ENCODE measurements at places on chromosomes 11 and 22.

- DNase-seq, result no peak
Measured at GRCh38 chr11:57659669-57660068, 2.1 kb downstream of the CLP1 start.

DNA sequence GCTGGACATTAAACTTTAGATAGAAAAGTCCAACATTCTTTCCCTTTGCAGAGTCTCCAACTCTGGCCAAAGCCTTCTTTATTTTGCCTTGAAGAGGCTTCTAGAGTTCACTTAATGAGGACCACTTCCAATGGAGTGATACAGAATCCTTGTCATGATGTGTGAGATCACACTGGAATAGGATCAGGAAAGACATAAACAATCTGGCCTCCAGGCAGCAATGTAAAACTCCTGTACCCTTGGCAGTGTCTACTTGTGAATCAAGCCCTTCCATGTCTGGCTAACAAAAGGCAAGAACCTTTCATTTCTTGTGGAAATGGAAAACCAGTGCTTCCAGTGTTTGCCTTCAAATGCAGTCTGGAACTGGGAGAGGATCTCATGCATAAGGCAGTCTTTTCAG lies 56.5 kb upstream of the FIBIN start:
- DNase-seq, result no peak

DNA sequence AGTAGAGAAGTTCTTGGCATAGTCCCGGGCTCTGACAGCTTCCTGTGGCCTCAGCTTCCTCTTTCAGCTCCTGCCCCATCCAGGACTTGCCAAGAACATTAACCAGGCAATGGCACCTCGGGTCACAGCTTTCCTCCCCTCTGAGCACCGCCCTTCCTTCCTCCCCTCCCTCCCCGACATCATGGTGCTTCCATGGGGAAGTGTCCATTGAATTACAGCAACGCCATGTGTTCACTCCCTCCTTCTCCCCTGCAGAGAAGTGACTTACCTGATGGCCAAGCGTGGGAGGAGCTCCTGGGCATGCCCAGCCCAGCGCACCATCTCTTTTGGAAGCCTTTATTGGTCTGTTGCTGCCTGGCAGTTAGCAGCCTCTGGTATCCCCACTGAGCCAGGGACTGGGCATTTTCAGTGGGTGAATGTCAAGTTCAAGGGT lies 25.8 kb upstream of the DAGLA start:
- DNase-seq, result no peak

- DNase-seq, result no peak
Measured at GRCh38 chr11:114179234-114179941, 116.8 kb upstream of the NNMT start.

GRCh38 chr11:47295385-47295784 lies 25.5 kb downstream of the MADD start:
- no peak for DNase-seq

- no peak for DNase-seq
Measured at GRCh38 chr11:2593393-2593950, 106.3 kb downstream of the KCNQ1OT1 start.

- DNase-seq, result no peak
Measured at GRCh38 chr22:24091551-24092420, 80.7 kb downstream of the CABIN1 start.

- no peak for DNase-seq
Measured at GRCh38 chr11:79520086-79520485, 79.3 kb upstream of the TENM4 start.

DNA sequence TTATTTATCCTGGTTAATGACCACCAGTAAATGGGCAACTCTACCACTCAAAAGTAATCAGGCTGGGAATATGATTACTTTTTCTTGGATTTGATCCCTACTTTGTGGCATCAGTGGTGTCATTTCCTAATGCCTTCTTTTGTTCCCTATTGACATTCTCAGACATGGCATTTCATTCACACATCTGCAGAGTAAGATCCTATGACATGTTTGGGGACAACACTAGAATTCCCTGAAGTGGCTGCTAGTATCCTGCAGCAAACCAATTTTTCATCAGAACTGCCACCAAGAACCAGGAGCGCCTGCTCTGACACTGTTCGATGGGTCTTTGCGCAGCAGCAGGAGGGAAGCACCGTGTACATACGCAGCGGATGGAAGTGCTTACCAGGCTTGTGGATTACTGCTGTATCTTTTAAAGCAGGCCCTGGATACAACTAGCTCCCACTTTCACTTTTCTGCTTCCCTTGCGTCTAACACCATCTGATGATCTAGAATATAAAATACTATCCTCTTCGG lies 97.7 kb downstream of the LARGE2 start:
- no peak for DNase-seq

GRCh38 chr11:19279451-19279850 lies 38.7 kb upstream of the E2F8 start:
- peak; percentile 28 for DNase-seq

DNA sequence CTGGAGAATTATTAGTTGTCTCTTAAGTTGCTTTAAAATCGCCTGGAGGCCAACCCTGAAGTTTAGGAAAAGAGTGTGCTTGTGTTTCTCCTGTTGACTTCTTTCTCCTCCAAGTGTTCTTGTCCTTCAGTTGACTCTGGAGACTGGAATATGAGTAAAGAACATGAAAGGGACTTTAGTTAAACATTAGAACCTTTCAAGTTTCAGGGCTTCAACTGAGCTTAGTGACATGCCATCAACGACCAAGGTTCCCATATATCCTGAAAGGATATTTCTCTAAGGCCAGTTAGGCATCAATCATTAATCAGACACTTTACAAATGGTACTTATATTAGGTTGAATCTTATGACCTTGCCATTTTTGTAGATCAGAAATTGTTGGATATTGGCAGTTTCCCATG lies 70.0 kb downstream of the ZNRF3 start:
- DNase-seq, result no peak

- peak; percentile 69 for DNase-seq
Measured at GRCh38 chr22:24803064-24803542, 2.9 kb upstream of the SGSM1 start.

DNA sequence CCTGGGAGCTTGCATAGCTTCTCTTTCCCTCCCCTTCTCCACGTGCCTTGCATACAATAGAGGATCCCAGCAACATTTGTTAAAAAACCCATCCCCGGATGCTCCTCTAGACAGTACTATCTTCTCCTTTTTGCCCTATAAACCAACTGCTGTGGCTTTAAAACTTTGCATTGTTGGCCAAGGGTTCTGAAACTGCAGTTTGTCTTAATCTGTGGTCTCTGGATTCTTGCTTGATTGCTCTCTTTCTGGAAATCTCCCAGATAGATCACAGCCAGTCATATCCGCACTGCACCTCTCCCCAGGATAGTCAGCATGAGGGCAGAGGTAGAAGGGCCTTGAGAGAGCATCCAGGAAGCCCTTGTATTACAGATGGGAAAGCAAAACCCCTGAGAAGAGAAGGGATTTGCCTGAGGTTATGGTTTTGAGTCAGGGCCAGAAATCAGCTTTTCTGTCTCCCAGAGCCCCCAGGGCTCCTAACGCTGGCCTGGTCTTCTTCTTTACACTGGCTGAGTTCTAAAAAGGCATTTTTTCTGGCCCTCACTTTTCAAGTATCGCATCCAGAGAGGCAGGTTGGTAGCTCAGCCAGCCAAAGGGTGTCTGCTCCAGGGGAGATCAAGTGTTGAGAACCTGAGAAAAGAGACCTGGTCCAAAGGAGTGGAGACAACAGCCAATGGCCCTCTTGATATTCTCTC lies 70.6 kb downstream of the ADM start:
- DNase-seq, result no peak

- DNase-seq, result no peak
Measured at GRCh38 chr11:47466701-47467250, 17.8 kb upstream of the RAPSN start.

DNA sequence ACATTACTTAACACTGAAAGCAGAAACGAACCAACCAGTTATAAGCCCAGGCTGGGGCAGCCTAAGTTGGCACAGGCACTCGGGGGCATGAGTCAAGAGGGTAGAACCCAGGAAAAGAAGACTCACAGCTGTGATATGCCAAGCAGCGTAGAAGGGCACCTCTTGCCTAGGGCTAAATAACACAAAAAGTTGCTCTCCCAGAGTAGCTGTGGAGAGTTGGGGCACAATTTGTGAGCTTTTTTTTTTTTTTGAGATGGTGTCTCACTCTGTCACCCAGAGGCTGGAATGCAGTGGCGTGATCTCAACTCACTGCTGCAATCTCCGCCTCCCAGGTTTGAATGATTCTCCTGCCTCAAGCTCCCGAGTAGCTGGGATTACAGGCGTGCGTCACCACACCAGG lies 8.8 kb downstream of the CLMP start:
- no peak for DNase-seq

GRCh38 chr22:19788661-19789225 lies 28.2 kb downstream of the TBX1 start:
- no peak for DNase-seq

DNA sequence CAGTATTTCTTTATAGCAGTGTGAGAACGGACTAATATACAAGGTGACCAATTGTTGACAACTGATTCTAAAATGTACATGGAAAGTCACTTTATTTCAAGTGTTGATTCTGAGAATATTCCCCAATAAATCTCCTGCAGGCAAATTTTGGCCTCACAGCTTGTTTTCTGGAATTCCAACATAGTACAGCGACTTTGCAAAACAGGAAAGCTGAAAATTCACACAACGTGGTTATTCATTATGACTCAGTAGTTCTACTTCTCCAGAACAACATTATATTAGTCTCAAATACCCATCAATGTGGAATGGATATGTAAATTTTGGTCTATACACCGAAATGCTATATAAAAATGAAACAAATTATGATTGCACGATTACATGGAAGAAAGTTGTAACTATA lies 22.5 kb upstream of the OR5AN1 start:
- DNase-seq, result no peak

- DNase-seq, result no peak
Measured at GRCh38 chr11:76190376-76190775, 15.9 kb downstream of the WNT11 start.

DNA sequence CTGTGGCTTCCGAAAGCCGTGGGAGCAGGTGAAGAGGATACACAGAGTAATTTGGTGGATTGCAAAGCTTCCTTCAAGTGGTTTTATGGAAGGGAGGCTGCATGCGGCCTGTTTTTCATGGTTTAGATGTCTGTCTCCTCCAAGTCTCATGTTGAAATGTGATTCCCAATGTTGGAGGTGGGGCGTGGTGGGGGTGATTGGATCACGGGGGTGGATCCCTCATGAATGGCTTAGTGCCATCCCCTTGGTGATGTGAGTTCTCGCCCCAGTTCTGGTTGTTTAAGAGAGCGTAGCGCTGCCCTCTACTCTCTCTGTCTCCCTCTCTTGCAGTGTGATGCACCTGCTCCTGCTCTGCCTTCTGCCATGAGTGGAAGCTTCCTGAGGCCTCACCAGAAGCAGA lies 247.8 kb upstream of the B3GAT1 start:
- DNase-seq, result no peak

GRCh38 chr11:70002433-70002832 lies 75.7 kb upstream of the ANO1 start:
- DNase-seq, result no peak

- DNase-seq, result no peak
Measured at GRCh38 chr11:75154646-75155569, 4.0 kb downstream of the SLCO2B1 start.

DNA sequence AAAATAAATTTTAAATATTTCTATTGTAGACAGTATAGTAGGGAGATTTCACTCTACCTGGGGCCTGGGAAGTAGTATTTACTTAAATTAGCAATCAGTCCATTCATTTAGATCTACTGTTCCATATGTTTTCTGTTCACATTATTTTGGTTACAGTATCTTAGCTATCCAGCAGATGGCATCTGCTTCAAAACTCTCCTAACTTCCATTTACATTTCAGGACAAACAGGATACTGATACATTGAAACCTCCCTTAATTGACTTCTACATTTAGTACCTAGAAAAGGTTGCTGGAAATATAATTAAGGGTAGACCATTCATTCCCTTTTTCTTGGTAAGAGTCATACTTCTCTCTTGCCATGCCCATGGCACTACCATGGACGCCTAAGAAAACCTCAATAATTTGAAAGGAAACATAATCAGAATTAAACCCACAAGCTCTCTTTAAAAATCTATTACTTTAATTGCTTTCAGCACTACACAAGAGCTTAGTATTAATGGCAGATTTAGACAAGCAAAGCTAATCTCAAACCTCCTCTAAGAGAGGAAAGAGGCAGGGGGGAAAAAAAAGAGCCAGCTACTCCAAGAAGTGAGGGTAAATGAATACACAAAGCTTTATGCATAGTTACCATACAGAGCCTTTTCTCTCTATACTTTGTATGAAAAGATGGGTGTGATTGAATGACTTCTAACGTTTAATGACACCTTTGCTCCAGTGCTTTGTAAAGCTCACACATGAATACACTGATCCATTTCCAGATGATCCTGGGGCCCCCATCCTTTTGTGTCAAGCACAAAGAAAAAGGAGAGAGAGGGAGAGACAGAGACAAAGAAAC lies 131.2 kb upstream of the MTMR2 start:
- DNase-seq, result peak; percentile 53

GRCh38 chr11:60252213-60253108 lies 9.5 kb upstream of the MS4A4E start:
- DNase-seq, result peak; percentile 2

GRCh38 chr11:80592546-80592945 lies 1151.7 kb upstream of the TENM4 start:
- no peak for DNase-seq

GRCh38 chr22:48321986-48322545 lies 1505.6 kb downstream of the BRD1 start:
- DNase-seq, result no peak

GRCh38 chr11:61969838-61970662 lies 2.6 kb upstream of the FTH1 start:
- peak; percentile 29 for DNase-seq

GRCh38 chr11:118533769-118534729 lies 3.1 kb downstream of the TMEM25 start:
- peak; percentile 71 for DNase-seq

DNA sequence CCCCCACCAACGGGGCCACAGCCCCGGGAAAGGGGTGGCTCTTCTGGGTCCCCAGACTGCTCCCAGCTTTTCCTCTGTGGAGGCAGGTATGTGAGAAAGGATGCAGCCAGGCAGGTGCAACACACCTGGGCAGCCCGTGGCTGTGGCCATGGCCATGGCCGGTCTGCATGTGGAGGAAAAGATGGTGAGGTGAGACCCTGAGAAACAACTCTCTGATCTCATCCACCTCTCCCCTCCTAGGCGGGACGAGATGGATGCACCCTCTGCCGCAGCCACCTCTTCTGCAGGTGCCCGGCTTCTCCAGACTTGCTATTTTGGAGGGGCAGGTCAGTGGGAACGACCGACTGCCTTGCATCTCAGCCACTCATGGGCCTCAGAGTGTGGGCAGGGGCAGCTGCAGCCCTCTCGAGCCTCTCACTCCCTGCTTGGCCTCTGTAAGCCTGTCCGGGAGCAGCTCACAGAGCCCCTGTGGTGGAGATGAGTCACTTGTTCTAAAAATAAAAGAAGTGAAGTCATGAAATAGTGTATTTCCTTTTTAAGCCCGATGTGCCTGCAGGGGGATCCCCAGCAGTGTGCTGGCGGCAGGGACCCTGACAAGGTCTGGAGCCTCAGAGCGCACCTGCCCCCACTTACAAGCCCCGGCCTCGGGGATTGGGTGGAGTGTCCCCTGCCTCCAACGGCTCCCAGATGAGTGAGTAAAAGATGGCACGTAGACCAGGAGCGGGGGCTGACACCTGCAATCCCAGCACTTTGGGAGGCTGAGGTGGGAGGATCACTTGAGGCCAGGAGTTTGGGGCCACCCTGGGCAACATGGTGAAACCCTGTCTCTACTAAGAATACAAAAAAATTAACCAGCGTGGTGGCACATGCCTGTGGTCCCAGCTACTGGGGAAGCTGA lies 10.7 kb downstream of the SMIM38 start:
- peak; percentile 77 for DNase-seq

GRCh38 chr11:114059984-114060391 lies 477 bp downstream of the ZBTB16 start:
- no peak for DNase-seq
